ENCODE measurements at places on chromosomes 7 and 10.
A peak's percentile ranks its signal among the peaks of the same experiment; 100 is the strongest.

GRCh38 chr10:15096661-15097010 is 519 bp upstream of the RPP38 start:
- no peak for DNase-seq

- peak; percentile 16 for DNase-seq
Measured at GRCh38 chr7:32515890-32516550, 20.7 kb downstream of the AVL9 start.

DNA sequence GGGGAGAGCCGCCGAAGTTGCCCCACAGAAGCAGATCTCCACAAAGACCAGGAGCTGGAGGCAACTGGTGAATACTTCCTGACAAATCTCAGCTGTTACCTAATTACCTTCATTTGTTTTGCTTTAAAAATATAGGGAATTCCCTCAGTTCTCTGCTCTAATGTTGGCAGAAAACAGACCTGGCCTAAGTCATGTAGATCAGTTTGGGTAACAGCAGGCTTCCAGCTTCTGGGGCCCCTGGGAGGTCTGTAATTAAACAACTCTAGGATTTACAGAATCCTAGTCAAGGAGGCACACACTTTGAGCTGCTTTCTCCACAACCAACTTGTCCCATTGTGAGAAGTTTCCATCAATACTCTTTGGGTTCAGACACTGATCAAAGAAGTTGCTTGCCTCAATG is 123.4 kb downstream of the HTR7 start:
- no peak for DNase-seq

DNA sequence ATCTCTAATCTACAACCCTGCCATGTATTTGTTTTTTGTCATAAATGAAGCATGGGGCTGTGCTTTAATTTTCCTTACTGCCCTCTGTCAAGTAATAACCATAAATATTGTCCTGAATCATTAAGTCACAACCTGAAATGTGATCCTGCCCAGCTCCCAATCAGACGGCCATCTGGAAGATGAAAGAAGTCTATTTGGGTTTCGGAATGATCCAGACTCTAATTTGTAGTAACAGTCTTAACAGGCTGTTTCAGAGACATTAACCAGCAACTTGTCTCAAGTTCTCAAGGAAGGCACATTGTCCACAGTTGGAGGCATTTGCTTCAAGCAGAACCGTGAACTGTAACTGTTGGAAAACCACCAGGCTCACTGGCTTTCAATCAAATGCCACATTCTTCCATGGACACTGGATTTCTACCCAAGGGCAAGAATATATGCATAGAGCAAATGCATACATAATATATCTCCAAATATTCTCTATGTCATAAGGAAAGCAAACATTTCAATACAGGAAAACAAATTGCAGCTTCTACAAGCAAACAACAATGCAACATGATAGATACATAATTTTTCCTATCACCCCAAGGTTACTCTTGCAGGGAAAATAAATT is 405.2 kb upstream of the NPVF start:
- no peak for DNase-seq

DNA sequence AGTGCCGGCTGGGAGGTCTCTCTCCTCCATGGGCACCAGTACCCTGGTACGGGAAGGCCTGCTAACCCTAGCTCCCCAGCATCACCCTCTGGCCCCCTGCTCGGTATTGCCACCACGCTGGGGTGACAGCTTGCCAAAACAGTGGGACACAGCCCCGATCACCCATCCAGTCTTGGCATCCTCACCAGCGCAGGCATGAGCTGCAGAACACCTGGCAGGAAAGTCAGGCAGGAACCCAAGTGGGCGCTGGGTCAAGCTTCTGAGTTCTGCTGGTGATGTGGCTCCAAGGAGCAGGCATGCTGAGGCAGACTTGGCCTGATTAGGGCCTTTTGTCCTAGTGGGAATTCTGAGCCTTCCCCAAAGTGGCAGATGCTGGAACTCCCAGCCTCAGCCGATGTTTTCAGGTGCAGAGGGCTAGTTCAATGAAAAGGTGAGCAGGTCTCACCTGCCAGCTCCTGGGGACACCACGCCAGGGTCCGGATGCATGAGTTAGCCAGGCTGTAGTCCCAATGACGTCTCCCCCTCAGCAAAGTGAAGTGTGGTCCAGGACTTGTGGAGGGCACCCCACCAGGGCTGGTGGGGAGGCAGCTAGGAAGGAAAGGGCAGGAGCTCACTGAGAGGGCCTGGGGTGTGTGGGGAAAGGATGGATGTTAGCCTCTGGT is 8.5 kb upstream of the ZNF22 start:
- DNase-seq, result no peak

All from fibroblast of skin of back (primary cell).